ENCODE measurements at places on chromosomes 1 and 21.

DNA sequence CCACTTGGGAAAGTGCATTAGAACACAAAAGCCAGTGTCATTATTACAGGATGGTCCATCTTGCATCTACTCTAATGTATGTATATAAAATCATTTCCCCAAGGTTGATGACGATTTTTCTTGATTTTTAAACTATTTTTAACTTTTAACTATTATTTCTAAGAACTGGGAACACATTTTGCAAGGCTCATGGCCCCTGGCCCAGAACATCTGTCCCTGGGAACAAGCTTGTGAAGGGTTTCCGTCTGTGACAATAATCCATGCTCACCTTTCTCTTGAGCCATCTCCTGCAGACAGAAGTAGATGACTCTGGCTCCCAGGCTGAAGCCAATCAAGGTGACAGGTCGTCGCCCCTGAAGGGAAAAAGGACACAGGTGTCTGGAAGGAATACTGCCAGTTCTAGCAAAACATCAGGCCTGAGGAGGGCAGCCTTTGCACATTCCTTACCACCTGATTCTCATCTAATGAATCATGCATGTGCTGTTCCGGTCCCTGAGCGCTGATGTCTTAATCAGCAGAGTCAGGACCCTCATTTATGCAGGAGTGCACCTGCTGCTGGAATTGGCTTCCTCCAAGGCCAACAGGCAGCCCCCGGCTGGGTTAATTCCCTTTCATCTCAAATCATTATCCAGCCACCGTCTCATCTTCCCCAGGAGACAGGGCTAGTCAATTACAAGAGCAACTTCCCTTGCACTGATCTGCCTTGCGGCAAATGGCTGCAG, 62.5 kb downstream of the TMCO4 start:
- peak; percentile 17 for DNase-seq

DNA sequence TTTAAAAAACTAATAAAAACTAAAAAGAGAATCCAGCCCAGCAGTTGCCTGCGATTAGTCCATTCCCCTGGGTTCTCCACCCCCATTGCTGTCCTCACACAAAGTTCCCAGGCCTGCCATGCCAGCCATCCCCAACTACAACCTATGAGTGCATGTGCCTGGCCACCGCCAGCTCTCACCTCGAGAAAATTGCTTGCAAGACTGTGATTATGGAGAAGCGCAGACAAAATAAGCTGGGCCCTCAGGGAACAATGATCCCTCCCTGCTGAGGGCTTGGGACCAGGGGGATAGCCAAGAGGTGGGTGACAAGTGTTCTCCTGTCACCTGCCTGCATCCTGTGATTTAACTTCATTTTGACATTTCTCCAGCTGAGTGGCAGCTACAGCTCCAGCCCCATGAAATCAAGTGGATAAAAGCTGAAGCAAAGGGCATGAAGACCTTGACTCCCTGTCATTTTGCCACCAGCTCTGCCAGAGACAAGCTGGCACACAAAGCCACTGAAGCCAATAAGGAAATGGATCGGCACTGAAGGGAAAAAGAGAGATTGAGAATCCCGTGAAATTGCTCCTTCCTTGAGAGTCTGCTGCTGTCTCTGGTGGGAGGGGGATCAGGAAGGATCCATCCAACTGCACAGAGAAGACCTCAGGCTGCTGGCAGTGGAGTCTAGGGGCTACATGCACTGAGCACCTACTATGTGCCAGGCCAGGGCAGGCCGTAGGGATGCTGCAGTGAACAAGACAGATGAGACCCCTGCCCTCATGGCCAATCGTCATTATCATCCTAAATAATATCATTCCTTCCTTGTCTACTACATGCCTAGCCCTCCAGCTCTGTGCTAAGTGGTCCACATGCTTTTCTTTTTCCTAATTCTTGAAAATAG, 40.7 kb downstream of the MATN1 start:
- DNase-seq, result no peak

- peak; percentile 43 for DNase-seq
Observed at GRCh38 chr1:7290971-7291970, 479.8 kb upstream of the VAMP3 start.

DNA sequence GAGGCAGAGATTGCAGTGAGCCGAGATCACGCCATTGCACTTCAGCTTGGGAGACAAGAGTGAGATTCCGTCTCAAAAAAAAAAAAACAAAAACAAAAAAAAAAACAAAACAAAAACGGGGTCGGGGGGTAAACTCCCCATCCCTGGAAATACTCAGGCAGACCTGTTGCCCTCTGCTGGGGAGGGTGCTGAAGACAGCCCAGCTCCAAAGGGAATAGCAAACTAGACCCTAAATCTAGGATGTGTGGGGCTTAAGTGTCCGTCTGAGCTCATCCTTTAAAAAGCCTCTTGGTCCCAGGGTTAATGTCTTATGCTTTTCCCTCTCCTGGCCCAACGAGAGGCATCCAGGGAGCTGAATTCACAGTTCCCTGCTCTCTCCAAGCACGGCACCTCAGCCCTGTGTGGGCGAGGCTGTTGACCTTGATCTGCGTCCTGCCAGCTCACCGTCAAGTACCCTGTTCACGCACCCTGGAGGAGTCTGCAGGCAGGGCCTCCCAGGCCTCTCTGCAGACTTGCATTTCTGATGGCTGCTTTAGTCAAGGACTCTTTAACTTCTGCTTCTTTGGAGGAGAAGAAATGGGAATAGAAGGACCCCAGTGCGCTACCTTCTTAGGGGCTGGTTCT, 22.3 kb downstream of the KCND3 start:
- no peak for DNase-seq

- no peak for DNase-seq
Observed at GRCh38 chr1:196302981-196303380, 305.3 kb downstream of the KCNT2 start.

GRCh38 chr1:53575141-53575954, 116.1 kb downstream of the DMRTB1 start:
- DNase-seq, result no peak

GRCh38 chr1:2212274-2212531, 15.9 kb upstream of the SKI start:
- DNase-seq, result no peak

DNA sequence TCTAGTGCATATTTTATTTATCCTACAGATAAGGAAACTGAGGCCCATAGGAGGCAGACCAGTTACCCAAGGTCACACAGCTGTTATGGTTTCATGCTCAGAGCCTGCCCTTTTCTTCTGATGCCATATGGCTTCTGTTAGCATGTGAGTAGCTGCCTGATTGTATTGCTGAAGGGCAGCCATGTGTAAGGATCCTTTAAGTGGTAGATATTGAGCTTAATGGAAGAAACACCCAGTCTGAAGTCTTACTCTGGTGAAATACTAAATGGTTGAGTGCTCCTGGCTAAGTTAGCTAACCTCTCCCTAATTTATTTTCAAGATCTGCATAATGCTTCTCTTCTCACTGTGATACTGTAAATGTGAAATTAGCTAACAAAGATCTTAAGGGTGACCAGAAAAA, 30.9 kb downstream of the ADAMTS5 start:
- DNase-seq, result no peak

GRCh38 chr1:240136402-240136801, 44.7 kb downstream of the FMN2 start:
- DNase-seq, result no peak

DNA sequence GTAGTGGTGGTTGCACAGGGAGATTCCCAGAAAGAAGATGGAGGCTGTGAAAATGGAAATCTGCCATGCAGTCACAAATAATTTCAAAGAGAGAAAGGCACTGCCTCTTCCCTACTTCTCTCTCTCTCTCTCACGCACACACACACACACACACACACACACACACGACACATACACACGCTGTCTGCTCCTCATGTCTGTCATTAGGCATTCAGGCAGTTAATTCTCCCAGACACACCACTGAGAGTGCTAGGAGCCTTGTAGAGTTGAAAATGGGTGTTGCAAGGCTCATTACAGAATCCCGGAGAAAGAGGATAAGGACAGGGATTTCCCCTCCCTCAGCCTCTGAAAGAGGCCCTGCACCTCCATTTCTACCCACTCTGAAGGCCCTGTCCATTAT, 47.8 kb upstream of the LRRN2 start:
- no peak for DNase-seq

DNA sequence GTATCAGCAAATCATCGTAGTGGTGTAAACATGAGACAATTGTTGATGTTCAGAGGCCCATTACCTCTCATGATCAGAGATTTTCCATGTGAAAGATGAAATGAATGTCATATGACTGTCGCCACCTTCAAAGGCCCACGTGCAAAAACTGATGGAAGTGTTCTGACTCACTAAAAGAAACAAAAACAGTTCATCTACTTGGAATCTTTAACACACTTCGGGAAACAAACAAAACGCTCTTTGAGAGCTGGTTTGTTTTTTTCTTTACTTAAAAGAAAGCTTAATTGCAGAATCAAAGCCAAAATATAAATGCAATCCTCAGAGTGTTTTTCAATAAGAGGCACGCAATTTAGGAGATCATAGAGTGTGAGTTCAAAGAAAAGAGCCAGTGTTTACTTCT, 100.8 kb downstream of the PLPPR4 start:
- DNase-seq, result no peak

- no peak for DNase-seq
Observed at GRCh38 chr1:231808116-231808515, 181.5 kb downstream of the DISC1 start.

DNA sequence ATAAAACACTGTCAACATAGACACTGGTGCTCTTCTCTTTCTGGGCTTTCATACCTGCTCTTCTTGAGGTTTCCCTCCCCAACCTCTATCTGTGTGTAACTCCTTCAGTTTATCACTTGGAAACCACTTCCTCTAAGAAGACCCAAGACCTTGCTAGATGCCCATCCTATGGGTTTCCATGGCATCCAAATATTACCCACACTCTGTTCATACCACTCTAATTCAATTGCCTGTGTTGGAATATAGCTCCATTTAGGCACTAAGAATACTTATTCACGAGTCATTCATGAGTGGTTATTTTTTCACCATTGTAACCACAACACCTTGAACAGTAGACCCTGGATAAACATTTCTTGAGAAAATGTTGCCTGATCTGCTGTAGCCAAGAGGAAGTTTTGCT, 231.1 kb upstream of the SGIP1 start:
- DNase-seq, result no peak

DNA sequence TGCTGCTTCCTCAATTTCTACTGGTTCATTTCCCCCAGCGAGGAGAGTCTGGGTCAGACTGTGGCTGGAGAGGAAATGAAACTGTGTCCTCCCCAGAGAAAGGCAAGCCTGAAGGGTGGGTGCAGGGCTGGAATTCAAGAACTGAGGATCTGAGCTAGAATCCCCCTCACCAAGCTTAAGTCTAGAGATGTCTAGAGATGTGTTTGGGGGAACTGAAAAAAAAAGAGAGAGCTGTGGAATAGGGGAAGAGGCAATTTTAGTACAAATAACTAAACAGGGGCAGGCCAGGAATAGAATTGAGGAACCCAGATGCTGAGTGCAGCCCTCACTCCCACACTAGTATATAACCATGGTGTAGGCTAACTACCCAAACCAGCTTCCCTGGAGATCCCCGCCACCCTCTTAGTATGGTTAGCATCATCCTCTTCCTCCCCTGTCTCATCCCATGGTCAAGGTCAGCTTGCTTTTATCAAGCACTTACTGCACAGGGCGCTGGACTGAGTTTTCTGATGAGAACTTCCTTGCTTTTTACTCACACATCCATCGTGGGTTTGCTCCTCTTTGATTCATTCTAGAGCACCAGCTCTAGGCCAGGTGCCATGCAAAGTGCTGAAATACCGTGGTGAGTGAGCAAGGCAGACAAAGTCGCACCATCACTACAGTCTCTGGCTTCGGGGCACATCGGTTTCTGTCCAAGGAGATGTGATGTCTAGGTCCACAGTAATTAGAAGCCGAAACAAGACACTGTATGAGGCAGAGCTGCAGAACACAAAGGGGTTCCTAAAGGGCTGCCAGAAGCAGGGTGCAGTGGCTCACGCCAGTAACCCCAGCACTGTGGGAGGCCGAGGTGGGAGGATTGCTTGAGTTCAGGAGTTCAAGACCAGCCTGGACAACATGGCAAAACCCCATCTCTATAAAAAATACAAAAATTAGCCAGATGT, 112.9 kb upstream of the IPO9 start:
- no peak for DNase-seq

DNA sequence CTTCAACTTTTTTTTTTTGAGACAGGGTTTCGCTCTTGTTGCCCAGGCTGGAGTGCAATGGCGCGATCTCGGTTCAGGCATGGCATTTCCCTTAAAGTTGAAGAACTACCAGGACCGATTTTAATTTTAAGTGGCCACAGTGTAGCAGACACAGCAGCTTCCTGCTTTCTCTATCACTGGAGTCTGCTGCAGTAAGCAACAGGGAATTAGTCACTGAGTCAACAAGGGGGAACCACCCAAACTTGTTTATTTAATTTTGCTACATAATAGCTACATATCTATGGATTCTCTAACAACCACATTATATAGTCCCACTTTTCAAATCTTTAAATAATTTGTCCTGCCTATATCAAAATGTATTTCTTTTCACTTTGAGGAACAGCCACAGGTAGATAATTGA, 12.5 kb upstream of the TNNI3K start:
- peak; percentile 23 for DNase-seq

GRCh38 chr1:156642265-156643048, 540 bp downstream of the BCAN start:
- no peak for DNase-seq

DNA sequence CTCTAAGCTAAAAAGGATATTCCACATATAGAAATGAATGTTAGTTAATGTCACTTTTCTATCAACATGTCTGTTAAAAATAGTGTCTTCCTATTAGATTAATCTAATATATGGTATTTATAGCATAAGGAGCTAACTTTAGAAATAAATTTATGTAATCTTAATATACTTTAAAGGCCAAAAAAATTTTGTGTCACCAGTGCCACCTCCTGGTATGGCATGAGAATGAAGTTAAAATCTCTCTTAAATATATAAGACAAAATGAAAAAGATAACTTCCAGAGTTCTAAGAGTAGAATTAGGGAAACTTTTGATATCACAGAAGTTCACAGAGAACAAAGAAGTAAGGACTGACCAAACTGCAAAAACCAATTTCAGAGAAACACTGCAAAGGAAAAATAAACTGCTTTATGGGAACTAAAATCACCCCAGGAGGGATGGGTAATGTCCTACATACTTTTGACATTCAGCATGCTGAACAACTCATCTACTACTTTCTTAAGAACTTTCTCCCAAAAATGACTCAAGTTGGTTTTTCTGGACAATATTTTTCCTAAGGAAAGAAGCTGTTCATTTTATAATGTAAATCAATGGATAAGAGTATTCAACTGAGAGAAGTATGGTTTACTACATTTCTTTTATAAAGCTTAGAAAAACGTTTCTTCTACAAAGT, 82.8 kb downstream of the TRIM33 start:
- DNase-seq, result peak; percentile 47

DNA sequence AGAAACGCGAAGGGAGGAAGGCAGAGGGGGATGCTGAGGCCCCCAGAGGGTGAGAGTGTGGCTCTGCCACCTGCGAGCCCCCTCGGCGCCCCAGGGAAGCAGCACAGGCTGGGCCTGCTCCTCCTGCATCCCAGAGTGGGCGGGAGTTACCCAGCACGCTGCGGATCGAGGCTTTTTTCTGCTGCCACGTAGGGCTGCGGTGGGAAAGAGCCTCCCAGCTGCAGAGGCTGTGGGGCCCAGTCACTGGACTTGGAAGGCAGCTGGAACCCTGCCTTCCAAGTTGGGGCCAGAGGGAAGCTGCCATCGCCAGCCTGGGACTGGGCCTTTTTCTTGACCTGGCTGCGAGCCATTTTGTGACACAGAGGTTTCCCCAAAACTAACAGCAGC, 2.3 kb upstream of the GRIK3 start:
- no peak for DNase-seq

Data from cardiac fibroblast (primary cell).